ENCODE measurements at places on chromosomes 5 and 9.

DNA sequence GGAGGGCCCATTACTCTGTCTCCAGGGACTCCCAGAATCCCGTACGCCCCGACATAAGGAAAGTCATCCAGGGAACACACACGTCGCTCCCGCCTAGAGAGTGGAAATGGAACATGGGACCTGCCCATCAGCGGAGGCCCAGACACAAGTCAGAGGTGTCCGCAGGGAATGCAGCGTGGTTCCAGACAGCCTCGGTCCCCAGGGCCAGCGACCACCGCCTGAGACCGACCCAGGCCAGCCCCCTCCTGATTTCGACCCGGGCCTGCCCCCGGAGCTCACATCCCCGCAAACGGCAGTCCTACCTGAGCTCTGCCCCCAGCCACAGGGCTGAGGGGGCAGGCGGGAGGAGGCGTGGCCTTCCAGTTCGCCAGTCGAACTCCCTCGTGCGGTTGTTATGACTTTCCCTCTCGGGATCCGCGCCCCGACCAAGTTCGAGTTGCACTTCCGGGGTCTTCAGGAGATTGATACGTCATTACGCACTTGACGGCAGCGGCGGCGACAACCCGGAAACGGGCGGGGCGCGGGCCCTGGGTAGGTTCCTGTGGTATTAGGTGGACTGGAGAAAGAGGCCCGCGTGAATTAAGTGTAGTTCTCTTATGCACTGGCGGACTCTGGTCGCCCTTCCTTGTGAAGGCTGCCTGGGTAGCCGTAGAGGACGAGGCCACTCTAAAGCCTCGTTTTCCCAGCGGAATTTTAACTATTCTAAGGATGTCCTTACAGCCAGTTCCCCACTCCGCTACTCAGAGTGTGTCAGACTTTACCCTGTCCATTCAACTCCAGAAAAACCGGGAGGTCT, 370.0 kb upstream of the POU5F2 start:
- DNase-seq, result peak; percentile 90

DNA sequence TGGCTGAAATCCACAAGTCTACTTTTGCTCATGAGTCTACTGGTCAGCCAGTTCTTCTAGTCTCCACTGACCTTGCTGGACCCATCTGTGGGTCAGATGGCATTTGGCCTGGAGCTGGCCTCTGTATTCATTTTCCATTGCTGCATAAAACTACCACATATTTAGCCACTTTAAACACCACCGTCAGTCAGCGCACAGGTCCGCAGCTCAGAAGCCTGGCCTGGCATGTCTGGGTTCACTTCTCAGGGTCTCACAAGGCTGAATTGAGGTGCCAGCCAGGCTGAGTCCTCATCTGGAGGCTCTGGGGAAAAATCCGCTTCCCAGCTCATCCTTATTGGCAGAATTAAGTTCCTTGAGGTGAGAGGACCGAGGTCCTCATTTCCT, 54.7 kb downstream of the BARX1 start:
- no peak for DNase-seq

DNA sequence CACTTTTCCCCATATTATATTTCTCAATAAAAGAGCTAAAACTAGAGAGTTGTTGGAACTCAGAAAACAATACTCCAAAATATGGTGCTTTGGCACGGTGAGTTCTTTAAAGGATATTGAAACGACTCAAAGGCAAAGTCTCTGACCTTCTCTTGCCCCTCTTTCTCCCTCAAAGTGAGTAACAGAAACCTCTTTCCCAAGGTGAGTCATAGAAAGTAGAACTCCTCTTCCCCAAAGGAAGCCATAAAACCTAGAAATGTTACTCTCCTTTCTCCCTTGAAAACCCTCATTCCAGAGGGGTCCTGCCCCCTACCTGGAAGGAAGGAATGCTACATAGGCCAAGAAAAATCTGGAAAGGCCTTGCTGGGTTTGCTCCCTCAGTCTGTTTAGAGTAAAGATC, 47.5 kb downstream of the RAPGEF6 start:
- no peak for DNase-seq

GRCh38 chr5:62960781-62961180, 382.2 kb downstream of the LRRC70 start:
- DNase-seq, result no peak

DNA sequence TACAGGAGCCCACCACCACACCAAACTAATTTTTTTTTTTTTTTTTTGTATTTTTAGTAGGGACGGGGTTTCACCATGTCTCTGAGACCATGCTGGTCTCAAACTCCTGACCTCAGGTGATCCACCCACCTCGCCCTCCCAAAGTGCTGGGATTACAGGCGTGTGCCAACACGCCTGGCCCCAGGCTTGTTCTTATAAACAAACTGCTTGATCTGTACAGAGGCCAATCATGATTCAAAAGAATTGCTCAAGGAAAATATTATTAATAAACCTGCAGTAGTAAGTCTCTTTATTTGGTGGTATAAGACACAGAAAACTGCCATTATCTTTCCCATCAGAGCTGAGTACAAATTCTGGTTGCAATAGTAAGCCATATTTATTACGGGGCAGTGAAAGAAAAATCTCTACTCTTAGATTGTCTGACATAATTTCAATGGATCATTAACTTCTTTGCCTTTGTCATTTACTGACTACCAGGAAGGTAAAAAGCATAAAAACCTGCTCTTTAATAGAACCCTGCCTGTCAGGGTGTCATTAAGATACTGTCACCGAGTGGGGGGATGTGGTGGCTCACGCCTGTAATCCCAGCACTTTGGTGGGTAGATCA, 33.3 kb downstream of the RASEF start:
- no peak for DNase-seq

- no peak for DNase-seq
These were observed 628.2 kb upstream of the KLF4 start for GRCh38 chr9:108117795-108118194.

Data from stimulated activated CD4-positive, alpha-beta T cell treated with anti-CD3 and anti-CD28 coated beads, Interleukin-12 subunit alpha, Interleukin-12 subunit beta, amount 100 ng/mL, for 48 hours (primary cell).